ENCODE measurements at places on chromosomes 2 and 18. TPM values are rescaled to one million over a fixed set of nuclear protein-coding genes. Genes with fewer than 3 reads are reported as not detected.
A peak's percentile ranks its signal among the peaks of the same experiment; 100 is the strongest.

Gene ASB18
- total RNA-seq: not detected

DNA sequence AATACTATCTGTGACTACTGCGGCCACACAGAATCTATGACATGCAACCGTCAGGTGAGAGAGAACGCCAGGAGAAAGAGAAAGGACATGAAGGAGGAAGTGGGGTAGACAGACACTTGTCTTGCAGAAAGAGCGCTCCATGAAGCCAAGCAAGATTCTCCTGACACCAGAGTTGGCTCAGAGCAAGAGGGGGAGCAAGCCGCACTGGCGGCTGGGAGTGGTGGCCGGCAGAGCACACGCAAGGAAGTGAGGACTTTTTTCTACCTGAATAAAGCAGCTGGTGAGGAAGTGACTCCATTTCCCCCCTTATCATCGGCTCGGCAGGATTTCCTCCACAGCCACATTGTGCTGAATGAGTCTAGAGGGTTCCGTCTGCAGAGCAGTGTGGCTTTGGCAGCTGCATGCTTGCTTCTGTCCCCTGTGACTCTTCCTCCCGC lies 181.6 kb downstream of the BCL2 start:
- peaks cover 8% of the 10 kb centered on the region for H3K36me3 ChIP-seq
- no peaks in the 10 kb centered on the region for H3K27me3 ChIP-seq
- H3K4me1 ChIP-seq: peaks cover 64% of the 10 kb centered on the region
- H3K27ac ChIP-seq: peak overlapping the region; percentile 32

DNA sequence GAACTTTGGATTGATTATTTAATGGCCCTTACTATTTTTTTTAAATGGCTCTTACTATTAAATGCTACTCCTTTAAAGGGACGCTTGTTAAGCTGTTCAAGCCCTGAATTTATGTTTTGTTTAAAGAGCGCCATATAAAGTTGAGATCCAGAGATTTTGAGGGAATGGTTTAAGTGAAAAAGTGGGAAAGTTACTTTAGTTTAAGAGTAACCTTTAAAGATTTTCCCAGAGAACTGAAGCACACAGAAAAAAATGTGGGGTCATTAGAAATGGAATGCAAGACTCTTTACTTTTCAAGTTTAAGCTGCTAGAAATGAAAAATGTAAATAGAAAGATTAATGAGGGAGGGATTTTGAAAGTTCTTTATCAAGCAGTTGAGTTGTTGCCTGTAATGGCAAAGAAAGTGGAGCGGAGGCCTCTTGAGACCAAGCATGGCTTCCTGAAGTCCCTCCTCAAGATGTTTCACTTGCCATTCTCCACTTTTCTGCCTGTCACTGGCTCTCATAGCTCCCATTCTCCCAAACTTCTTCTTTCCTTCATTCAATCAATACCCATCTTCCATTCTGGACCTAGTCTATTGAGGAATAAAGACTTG lies 93.2 kb downstream of the KCNS3 start:
- no peak overlapping the region for H3K4me3 ChIP-seq
- H3K4me1 ChIP-seq: no peaks in the 10 kb centered on the region
- DNase-seq: no peak
- no peaks in the 10 kb centered on the region for H3K27me3 ChIP-seq
- no peaks in the 10 kb centered on the region for H3K36me3 ChIP-seq
- H3K27ac ChIP-seq: no peak overlapping the region

Gene REG1A
- not detected for total RNA-seq

DNA sequence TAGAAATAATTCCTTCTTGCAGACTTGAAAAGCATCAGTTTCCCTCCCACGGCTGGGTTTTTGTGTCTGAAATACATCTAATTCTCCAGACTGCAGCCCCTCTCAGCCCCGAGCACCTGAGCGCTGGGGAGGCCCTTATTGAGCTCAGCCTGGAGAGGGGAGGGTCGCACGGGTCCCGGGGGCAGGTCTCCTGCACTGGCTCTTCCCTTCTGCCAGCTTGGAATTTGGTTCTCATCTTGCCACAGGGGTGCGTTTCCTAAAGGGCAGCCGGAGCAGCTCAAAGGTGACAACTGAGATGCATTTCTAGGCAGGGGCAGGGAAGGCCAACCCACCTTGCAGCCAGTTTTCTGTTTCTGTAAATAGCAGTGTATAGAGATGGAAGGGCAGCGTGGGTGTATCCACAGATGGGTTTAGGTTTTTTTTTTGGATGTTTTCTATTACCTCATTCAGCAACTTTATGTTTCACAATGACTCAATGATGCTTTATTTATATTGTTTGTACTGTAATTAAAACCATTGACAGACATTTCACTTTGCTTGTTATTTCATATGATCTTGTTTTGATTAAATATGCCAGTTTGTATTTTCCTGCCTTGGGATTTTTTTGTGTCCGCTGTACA lies 37.0 kb downstream of the GBX2 start:
- H3K4me3 ChIP-seq: no peak overlapping the region
- H3K36me3 ChIP-seq: no peaks in the 10 kb centered on the region
- H3K27ac ChIP-seq: no peak overlapping the region
- no peaks in the 10 kb centered on the region for H3K4me1 ChIP-seq
- no peak for DNase-seq

GRCh38 chr2:197130318-197130717 lies 180.3 kb downstream of the ANKRD44 start:
- no peaks in the 10 kb centered on the region for H3K27me3 ChIP-seq
- DNase-seq: peak; percentile 51
- peaks cover 75% of the 10 kb centered on the region for H3K4me1 ChIP-seq
- no peak overlapping the region for H3K4me3 ChIP-seq

Gene PSD4
- total RNA-seq: 101 TPM

Gene HAUS1
- 23.2 TPM for total RNA-seq

All from CD4-positive, alpha-beta memory T cell (primary cell).